Stimulated activated CD4-positive, alpha-beta T cell treated with anti-CD3 and anti-CD28 coated beads, Interleukin-1b, Interleukin-23, amount 100 ng/mL, for 1 hour (primary cell): ENCODE measurements at places on chromosomes 11 and 22.

DNA sequence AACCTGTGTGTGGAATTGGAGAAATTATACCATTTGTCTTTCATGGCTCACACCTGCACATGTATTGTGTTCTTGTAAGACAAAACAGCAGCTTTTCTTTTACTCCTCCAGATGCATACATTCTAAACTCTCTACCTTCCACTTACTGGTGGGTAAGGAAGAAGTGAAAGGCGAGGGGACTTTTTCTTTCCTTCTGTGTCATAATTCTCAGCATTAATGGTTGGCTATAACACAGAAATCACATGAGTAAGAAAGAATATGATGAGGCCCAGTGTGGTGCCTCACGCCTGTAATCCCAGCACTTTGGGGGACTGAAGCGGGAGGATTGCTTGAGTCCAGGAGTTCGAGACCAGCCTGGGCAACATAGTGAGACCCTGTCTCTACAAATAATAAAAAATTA lies 57.8 kb upstream of the SHANK2 start:
- DNase-seq: no peak

DNA sequence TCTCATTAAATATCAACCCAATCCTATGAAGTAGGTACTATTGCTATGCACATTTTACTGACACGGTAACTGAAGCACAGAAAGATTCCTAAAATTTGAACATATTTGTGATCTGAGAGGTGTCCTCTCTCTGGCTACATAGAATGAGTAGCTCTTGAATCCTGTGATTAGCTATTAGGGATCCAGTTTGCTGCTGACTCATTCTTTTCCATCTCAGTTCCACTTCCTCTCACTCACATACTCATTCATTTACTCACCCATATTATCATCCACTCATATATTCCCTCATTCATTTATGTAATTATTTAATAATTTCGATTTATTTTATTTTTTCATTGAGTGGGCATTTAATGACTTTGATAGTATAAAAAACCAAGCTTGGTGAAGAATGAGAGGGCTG lies 42.7 kb downstream of the OR5B17 start:
- no peak for DNase-seq

- no peak for DNase-seq
Observed at GRCh38 chr22:29186302-29186701, 19.4 kb upstream of the EMID1 start.

DNA sequence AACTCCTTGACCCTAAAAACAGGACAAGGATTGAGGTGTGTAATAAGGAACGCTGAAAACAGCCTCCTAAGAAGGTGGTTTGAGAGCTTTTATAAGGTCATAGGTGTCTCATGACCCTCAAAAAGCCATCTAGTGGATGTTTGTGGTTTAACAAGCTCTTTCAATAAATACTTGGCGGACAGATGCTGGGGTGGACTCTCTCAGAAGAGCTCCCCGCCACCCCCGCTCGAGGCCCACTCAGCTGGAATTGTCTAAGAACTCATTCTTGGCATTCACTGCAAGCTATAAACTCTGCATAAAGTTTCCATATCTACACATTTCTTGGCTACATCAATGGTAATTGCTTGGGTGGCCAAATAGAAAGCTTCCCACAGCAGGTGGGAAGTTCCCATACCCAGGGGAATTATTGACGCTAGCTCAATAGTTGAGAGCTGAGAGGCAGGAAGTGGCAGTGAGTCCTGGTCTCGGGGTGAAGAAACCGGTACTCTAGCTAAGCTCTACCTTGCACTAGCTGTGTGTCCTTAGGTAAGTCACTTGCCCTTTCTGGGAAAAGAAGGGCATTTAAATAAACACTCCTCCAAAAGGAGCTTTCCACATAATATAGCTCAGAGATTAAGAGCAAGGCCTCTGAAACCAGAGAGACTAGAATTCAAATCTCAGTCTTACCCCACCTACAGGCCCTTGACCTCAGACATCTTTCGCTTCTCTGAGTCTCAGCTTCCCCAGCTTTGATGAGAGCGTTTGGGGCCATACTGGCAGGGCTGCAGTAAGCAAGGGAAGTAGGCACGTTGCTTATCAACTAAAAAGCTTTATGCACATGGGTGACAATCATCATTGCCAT lies 6.4 kb downstream of the MS4A15 start:
- no peak for DNase-seq

- DNase-seq: no peak
Observed at GRCh38 chr11:125173556-125173955, 9.0 kb downstream of the PKNOX2 start.

DNA sequence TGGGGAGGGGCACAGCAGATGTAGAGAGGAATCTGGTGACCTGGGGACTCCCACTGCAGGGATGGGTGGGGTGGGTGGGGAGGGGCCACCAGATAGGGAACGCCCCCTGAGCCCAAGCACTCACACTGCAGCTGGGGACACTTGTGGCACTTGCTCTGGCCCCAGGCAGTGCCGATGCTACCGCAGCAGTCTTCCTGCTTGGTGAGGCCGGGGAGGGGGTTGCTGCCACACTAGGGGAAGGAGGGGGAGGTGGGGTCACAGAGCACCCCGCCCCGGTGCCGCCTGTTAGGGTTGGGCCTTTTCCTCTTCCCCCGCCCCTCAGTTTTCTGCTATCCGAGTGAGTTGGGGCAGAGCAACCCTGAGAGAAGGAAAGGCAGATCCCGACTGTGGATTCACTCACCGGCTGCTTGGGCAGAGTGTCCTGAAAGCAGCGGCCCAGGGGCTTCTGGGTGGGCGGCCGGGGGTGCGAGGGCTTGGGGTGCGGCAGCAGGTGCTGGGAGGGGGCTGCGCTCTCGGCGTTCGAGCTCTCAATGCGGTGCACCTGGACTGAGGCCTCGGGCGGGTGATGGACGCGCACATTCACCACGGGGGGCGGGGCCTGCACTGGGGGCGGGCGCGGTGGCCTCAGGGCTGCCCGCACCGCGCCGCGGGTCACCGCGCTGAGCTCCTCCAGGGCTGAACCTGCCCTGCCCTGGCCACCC lies 4.7 kb downstream of the LTBP3 start:
- DNase-seq: no peak

DNA sequence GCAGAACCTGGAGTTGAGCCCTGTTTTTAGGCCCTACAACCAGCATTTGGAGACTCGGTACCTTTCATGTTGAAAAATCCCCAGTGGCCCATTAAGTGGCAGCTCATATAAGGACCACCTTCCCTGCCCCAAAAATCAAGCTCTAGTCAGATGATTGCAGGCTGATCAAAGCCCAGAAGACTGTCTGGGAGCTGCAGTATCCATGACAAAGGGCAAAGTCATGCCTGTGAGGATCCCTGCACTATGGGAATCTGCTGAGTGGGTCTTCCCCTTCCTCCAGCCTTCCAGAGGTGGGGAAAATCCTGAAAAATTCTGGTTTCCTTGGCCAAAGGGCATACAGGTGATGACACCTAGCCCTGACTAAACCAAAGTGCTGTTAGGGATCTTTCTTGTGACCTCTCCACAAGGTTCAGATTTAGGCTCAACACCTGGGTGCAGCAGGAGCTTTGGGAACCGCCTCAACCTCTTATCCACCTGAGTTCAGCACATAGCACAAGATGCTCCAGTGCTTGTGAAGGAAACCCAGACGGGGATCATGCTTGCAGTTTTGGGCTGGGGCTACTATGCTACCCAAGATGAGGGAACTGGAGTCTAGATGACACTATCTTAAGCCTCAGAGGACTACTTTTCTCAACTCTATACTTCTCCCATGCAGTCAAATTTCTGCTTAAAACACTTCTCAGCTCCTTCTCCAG lies 1.2 kb upstream of the TRIM3 start:
- no peak for DNase-seq

DNA sequence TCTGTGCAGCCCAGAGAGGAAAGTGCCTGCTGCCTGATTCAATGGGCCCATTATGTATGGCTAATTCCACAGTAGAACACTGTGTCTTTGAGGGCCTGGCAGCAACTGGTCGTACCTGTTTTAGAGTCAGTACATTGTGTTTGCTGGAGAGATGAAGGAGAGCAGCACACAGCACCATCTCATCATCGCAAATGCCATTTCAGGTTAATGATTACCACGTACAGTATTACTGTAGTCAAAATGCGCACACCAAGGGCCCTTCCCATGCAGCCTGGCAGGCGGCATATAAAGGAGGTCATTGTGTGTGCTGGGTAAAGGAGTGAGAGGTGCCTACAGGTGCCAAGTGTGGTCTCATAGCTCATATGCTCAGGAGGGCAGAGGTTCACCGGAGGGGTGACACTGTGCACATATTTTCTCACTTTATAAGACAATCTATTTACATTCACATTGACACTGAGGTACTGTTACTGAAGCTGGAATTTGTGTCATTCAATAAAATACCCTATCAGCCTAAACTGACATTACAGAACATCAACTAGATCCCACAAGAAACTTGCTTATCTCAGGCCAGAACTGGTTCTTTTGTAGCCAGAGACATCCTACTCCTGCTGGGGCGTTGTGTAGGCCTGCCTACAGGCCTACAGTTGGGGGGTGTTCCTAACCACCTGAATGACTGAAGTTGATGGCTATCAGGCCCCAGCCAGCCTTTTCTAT lies 90.4 kb downstream of the APIP start:
- DNase-seq: no peak

DNA sequence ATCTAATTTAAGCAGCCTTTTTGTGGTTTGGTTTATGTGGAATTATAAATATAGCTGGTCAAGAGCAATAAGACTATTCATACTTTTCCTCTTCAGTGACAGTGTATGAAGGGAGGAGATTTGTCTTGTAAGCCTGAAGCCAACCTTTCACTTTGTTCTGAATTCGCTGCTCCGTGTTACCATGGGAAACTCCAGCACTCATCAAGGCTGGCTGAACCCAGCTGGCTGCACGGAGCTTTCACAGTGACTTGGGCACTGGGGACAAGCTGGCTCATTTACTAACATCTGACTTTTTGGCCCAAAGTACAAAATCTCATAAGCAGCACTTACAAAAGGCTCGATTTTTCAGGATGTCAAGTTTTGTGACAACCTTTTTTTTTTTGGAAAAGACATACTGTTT lies 120.4 kb upstream of the GRIA4 start:
- no peak for DNase-seq
